T-cell (primary cell): ENCODE measurements at places on chromosomes 11 and 22. TPM values are rescaled to one million over a fixed set of nuclear protein-coding genes. Genes with fewer than 3 reads are reported as not detected.

The CCDC15 gene
- total RNA-seq: 2.3 TPM

The OR6A2 gene
- not detected for total RNA-seq

The KIRREL3 gene
- not detected for total RNA-seq

The BLID gene
- not detected for total RNA-seq

GRCh38 chr22:23772649-23773473 lies at the start of gene MMP11:
MMP11 (plus strand) TSS chr22:23772849; CDS start chr22:23772871, 22 bp downstream.
- peak; percentile 40 for DNase-seq
- peaks cover 11% of the 10 kb centered on the region for H3K4me1 ChIP-seq
- peaks cover 17% of the 10 kb centered on the region for H3K27me3 ChIP-seq
- H3K27ac ChIP-seq: no peak within 1 kb of the TSS
- peak within 1 kb of the TSS; percentile 37 for H3K4me3 ChIP-seq

GRCh38 chr11:79227767-79228755 lies 212.8 kb downstream of the TENM4 start:
- peaks cover 3% of the 10 kb centered on the region for H3K27me3 ChIP-seq
- DNase-seq: no peak
- no peak overlapping the region for H3K4me3 ChIP-seq
- no peak overlapping the region for H3K27ac ChIP-seq
- H3K36me3 ChIP-seq: no peaks in the 10 kb centered on the region

GRCh38 chr11:60700689-60701468 lies 1.5 kb downstream of the MS4A8 start:
- H3K4me1 ChIP-seq: no peaks in the 10 kb centered on the region
- DNase-seq: no peak
- no peak overlapping the region for H3K27ac ChIP-seq
- no peaks in the 10 kb centered on the region for H3K36me3 ChIP-seq
- no peak overlapping the region for H3K4me3 ChIP-seq

DNA sequence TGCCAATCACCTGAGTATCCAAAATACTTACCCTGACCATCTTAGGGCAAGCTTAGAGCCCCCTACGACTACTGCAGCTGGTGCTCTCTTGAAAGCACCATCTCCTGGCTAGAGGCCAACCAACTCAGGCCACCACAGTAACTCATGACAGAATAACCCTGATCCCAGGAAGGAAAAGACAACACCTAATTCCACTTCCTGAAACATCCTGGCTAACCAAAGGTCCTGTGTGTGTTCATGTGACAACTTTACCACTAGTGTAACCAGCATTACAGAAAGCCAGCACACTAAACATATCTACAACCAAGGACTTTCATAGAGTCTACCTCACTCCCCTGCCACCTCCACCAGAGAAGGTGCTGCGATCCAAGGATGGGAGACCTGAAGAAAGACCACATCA lies 17.4 kb upstream of the TMEM45B start:
- no peaks in the 10 kb centered on the region for H3K4me1 ChIP-seq
- no peak overlapping the region for H3K4me3 ChIP-seq
- no peak overlapping the region for H3K27ac ChIP-seq

DNA sequence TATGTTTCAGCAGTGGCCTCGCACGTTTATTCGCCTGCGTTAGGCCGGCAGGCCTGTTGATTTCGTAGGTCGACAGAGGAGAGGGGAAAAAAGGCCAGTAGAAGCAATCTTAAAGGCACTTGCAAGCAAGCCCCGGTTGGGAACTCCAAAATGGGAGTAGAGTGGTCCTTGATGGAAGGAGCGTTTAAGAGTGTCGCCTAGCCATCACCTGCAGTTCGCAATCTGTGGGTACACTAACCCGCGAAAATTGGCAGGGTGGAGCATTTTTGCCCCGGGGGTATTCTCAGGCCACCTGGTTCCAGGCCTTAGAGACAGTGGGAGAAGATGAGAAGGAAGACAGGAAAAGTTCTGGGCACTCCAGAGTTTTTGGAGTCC lies 1.1 kb downstream of the EWSR1 start:
- H3K27me3 ChIP-seq: no peaks in the 10 kb centered on the region
- peaks cover 39% of the 10 kb centered on the region for H3K4me1 ChIP-seq
- no peak for DNase-seq
- H3K4me3 ChIP-seq: peak overlapping the region; percentile 99
- H3K36me3 ChIP-seq: peaks cover 7% of the 10 kb centered on the region
- peak overlapping the region; percentile 99 for H3K27ac ChIP-seq

DNA sequence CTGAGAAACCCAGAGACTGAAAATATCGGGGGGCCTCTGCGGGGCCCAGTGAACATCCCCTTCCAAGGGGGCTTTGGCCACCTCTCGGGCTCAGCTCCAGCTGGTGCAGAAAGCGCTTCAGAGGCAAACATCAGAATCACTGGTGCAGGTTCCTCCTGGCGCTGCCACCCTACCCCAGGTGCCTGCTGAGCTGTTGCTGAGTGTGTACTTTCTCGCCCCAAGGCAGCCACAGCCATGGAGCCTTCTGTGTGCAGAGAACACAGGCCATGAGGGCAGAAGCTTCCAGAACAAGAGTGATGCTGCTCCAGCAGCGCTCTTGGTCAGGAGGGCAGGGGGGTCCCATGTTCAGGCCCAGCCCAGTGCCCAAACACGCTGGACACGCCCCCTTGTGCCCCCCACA lies 6.3 kb downstream of the DRD4 start:
- no peak overlapping the region for H3K27ac ChIP-seq
- no peaks in the 10 kb centered on the region for H3K27me3 ChIP-seq
- H3K36me3 ChIP-seq: peaks cover 14% of the 10 kb centered on the region
- H3K4me1 ChIP-seq: no peaks in the 10 kb centered on the region
- H3K4me3 ChIP-seq: no peak overlapping the region
- no peak for DNase-seq

GRCh38 chr22:44842417-44842816 lies 90.0 kb downstream of the ARHGAP8 start:
- no peak for DNase-seq
- no peaks in the 10 kb centered on the region for H3K27me3 ChIP-seq
- H3K27ac ChIP-seq: no peak overlapping the region

DNA sequence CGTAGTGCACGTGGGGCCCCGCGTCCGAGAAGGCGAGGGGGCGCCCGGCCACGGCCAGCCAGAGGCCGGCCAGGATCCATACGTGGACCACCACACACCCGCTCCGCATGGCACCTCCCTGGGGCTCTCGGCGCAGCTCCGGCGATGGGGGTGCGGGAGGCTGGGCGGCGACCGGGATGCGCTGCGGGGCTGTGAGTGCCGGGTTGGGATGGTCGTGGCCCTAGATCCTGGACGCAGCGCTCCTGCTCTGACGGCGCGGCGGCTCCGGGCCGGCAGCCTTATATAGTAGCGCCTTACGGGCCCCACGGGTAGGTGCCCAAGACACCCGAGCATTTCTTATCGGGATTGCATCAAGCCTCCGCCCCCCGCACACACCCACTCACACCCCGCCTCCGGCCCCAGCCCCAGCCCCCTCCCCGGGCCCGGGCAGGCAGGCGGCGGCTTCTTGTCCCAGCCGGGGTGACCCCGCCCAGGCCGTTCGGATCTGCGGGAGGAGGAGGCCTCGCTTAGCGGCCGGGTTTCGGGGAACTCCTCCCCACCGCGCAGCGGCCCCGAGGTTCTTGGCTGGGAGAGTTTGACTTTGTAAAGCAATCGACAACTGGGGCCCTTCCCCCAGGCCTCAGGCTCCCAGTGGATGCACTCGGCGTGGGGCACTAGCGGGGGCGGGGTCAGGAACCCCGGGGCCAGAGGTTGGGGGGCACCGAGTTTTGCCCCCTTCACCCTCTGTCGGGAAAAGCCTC lies at the start of gene FGF19:
TSS of gene FGF19 (minus strand) at position 255 of the 740 bp plus-strand sequence. CDS start at position 109, 146 bp downstream.
- peaks cover 74% of the 10 kb centered on the region for H3K27me3 ChIP-seq
- no peak within 1 kb of the TSS for H3K27ac ChIP-seq
- no peaks in the 10 kb centered on the region for H3K36me3 ChIP-seq
- DNase-seq: no peak
- no peak within 1 kb of the TSS for H3K4me3 ChIP-seq

GRCh38 chr11:130480711-130481140 lies 32.3 kb downstream of the ADAMTS15 start:
- DNase-seq: no peak
- H3K4me1 ChIP-seq: no peaks in the 10 kb centered on the region
- H3K4me3 ChIP-seq: no peak overlapping the region
- H3K27ac ChIP-seq: no peak overlapping the region
- H3K27me3 ChIP-seq: peaks cover 8% of the 10 kb centered on the region
